ENCODE measurements at places on chromosomes 11 and 22.
A peak's percentile ranks its signal among the peaks of the same experiment; 100 is the strongest.

GRCh38 chr11:7501894-7502293, 11.9 kb upstream of the PPFIBP2 start:
- DNase-seq, result no peak

- no peak for DNase-seq
Observed at GRCh38 chr22:32695451-32695891, 106.0 kb upstream of the TIMP3 start.

- DNase-seq, result peak; percentile 20
Observed at GRCh38 chr11:1162491-1163311, 4.9 kb downstream of the MUC5AC start.

DNA sequence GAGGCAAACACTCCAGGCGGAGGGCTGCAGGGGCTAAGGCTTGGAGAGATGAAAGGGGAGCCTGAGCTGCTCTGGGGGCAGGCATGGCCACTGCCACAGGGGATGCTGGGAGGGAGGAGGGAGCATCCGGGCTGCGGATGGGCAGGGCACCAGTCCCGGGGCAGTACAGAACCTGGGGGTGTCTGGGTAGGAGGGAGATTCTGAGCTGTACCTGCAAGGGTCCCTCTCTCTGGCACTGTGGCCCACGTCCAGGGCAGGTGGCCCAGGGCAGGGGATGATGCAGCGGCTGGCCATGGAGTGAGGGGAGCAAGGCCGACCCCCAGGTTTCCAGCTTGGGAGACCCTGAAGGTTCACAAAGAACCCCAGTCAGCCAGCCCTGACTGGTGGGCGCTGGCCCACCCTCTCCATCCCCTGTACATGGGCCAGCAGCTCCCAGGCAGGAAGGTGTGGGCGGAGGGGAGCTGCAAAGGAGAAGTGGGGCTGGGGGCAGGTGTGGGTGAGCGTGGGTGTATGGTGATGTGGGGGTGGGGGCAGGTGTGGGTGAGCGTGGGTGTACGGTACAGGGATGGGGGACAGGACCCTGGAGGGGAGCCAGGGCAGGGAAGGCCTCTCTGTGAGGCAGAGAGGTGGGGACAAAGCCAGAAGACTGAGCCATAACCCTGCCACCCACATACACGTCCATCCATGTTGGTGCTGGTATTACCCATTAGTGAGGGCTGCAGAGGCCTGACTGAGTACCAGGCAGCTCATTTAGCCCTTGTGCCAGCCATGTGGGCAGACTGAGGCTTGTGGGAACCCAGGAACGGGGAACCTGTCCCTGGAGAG, 2.2 kb upstream of the TNFRSF13C start:
- no peak for DNase-seq

DNA sequence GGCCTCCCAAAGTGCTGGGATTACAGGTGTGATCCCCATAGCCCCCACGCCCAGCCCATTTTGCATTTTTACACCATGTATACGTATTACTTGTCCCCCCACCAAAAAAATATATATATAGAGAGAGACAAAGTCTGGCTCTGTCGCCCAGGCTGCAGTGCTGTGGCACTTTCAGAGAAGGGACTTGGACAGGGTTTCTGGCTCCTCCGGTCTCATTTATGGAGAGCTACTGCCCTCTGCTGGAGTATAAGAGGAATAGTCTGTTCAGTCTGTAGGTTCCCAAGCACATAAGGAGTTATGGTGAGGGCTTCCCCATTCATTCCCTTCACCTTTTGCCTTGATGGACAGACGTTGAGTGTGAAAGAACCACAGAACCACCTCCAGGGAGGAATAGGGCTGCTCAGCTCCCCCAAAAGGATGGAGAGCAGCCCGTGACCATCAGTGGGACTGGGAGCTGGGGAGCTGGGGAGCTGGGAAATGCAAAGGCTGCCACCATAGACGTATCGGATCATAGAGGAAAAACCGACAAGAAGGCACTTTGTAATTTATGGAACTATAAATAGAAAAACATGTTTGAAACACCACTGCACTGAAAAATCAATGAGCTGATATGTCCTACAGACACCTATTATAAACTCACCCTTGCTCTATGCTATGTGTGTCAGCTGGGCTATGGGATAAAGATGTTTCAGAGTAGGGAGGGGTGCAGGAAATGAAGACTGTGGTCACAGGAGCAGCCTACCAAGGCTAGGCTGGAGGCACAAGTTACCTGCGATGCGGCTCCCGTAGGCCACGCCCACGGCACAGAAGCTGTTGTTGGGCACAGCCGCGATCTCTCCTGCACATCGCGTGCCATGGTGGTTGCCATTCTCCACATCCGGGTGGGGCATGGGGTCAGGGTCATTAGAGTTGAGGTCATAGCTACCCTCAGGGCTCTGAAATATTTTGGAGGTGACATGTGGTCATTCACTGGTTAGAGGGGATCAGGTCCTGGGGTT, 5.2 kb downstream of the PCSK7 start:
- DNase-seq, result peak; percentile 82

All from GM10248 (cell line).